ENCODE measurements at places on chromosomes 16 and 17.

DNA sequence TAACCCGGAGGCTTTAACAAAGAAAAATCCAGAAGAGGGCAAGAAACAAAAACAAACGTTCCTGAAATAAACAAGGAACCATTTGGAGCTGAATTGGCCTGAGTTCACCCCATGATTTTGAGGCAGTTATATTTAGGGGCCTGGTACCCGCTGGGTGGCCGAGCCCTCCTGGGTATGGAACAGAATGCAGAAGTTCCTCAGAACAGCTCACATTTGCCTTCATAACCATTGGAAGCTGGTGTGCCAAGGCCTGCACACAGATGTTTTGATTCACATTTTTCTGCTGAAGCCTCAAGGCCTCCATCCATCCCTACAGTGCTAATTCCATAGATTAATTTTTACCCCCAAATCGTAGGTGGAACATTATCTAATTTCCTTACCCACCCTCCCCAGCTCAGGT lies 3.3 kb upstream of the ZFHX3 start:
- no peak for DNase-seq

GRCh38 chr16:59192551-59193199 lies 458.6 kb upstream of the GOT2 start:
- no peak for DNase-seq

- no peak for DNase-seq
Measured at GRCh38 chr16:53504665-53505064, 1.7 kb upstream of the AKTIP start.

DNA sequence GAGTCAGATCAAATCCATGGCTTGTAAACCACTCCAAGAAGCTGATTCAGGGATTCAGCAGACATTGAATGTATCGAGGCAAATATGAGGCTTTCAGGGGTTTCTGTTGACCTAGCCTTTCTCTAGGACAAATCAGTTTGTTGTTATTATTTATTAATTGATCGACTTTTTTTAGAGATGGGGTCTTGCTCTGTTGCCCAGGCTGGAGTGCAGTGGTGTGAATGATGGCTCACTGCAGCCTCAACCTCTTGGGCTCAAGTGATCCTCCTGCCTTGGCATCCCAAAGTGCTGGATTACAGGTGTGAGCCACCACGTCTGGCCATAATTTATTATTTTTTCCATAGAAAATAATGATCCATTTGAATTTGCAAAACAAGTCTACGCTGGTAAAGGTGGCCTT lies 27.0 kb downstream of the LAT start:
- DNase-seq = no peak

DNA sequence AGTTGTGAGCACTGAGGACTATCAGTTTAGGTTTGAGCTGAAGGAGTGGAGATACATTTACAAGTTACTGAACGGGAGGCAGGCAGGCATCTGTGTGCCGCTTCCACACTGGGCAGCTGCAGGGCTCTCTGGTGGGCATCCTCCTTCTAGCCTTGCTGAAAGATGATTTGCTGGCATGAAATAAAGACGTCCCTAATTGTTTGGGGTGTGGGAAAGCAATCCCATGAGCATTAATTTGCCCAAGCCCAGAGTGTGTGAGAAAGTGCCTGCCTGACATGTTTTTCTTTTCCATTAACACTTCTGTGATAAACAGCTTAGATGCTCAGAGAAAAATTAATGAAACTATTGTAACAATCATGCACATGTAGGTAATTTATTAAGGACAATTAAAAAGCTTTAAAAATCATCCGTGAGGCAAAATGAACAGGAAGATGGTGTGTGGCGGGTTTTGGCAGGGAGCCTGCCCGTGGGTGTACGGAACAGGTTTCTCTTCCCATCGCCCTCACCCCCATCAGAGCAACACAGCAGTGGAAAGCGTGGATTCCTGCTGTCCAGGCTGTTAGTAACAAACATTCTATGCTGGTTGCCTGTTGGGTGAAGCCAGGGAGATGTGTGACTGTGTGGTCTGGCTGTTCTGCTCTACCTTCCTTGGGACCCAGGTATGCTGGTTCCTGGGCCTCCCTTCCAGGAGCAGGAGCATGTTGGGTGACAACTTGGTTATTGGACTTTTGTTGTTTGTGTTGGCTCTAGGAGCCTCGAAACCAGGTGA lies 191.9 kb downstream of the MSI2 start:
- DNase-seq = no peak

GRCh38 chr17:31582151-31582907 lies 190.9 kb downstream of the RAB11FIP4 start:
- no peak for DNase-seq

- no peak for DNase-seq
Measured at GRCh38 chr17:73290399-73291259, 21.2 kb downstream of the CDC42EP4 start.

DNA sequence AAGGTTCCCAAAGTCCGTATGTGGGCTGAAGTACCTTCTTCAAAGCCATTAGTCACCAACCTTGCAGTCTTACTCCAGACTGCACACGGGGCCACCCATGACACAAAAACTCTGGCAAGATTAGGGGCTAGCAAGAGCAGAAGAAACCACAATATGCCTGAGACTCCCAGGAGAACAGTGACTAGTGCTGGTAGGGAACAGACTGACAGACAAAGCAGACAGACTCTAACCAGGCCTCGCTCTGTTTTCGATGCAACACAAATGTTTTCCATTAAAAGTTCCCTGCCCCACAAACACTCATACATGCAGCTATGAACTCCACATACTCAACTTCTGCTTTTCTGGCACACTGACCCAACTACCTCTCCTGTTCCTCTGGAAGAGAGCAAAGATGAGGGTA lies 102.2 kb downstream of the HIC1 start:
- no peak for DNase-seq

DNA sequence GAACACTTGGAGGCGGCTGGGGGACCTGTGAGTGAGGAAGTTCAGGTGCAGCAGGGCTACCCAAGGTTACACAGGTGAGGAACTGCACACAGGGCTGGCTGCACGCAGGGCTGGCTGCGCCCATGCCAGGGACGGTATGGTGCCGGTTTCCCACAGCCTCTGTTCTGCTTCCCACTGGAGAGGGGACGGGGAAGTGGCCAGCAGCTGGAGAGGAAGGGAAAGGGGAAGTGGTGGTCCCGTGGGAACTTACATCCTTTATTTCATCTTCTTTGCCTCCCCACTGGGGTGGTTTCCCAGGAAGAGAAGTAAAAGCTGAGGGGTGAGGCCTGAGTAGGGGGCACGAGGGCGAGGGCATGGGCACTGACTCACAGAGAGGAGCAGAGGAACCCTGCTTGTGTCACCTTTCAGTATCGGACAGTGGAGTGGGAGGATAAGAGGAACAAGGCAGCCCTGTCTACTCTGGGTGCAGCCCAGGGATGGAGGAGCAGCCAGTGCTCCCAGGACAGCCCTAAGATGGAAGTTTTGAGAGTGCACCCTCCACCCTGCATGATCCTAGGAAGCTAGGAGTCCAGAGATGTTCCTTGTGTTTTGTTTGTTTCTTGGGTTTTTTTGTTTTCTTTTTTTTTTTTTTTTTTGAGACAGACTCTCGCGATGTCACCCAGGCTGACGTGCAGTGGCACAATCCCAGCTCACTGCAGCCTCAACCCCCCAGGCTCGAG lies 25.5 kb upstream of the CDH1 start:
- DNase-seq = no peak

- DNase-seq = no peak
Measured at GRCh38 chr17:74595037-74595750, 3.1 kb upstream of the CD300LD start.

- no peak for DNase-seq
Measured at GRCh38 chr17:57819285-57819684, 30.6 kb downstream of the MRPS23 start.

DNA sequence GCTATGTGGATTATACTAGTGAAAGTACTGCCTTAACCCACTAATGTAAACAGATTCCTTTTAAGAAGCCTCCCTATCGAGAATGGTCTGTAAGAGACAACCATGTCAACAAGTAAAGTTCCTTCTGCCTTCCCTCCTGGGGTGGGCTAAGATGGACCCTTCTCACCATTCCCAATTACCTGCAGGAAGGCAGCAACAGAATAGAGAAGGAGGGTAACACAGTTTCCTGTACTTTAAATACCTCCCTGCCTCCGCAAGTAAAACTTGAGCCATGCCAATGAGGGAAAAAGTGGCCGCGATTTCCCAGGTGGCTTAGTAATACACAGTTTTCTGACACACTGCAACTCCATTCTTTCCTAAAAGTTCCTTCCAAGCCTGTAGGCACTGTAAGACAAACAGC lies 45.2 kb downstream of the TOX3 start:
- DNase-seq = no peak

- no peak for DNase-seq
Measured at GRCh38 chr17:74757502-74757901, 9.1 kb downstream of the NHERF1 start.

DNA sequence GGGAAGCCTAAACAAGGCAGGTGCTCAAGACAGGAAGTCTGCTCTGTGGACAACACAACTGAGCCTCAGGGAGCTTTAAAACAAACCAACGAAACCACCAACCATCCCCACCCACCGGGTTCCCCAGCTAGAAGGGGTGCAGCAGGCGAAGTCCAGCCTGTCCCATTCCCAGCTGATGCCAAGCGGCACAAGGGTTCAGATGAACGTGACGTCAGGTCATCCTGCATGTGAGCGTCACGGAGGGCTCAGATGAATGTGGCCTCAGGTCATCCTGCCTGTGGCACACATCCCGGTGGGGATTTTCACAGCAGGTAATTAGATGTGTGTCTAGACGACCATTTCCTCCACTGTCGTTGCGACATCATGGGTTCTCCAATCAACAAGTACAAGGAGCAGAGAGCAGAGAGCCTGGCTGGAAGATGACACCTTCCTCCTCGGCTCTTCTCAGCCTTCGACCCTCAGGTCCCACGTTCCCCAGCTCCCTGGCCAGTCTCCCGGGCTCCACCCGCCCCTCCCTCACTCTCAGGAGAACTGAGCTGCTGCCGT lies 246.5 kb downstream of the FOXL1 start:
- no peak for DNase-seq

DNA sequence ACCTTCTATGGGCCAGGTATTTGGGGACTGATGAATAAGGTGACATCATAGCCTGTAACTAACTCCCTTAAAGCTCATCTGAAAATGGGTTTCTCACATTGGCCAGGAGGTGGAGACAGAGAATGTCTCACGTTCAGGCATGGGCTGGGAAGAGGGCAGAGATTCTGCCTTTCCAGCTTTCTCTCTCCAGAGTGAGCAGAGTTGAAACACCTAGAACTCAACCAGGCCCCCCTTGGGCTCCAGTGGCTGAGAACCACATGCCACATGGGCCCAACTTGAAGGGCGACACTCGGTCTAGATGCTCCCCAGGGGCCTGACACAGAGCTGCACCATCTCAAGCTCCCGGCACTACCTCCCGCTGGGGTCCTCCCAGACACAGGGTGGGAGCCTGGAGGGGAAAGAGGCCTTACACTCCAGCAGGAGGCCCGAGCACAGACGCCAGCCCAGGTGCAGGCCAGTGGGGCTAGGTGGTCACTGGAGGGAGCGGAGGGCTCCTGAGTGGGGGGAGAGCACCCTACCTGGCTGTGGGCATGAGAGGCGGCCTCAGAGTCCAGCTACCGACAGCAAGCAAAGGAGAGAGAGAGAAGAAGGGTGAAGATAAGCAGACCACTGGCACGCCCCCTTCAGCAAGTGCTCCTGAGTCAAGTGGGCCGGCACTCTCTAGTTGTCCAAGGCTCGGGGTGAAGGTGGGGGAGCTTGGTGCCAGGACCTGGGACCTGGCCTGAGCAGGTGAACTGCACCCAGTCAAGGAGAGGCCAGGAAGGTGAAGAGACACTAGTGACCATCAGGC lies 55.9 kb downstream of the MYO18A start:
- peak; percentile 50 for DNase-seq

DNA sequence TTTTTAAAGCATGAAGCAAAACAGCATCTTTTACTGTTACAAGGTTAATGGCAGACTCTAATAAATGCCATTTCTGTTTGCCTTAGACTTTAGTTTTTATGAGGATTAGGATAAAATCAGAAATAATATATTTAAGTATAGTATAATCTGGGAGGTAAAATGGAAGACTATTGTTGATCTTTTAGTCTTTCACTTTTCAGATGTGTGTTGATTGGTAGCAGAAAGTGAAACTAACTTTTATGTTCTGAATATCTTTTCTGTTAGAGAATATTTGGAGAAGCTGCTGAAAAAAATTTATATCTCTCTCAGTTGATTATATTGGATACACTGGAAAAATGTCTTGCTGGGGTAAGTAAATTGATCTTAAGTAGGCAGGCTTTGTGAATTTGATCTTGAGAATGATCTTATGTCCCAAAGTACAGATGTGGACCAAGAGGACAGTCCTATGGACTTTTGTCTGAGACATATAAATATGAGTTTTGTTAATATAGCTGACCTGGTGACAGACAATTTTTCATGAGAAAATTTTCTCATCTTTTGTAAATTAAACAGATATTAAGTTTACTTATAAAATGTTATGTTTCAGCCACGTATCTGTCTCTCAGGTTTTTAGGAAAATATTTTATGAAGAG lies 64.1 kb downstream of the NF1 start:
- DNase-seq = no peak
